ENCODE measurements at places on chromosomes 2 and 18.
A peak's percentile ranks its signal among the peaks of the same experiment; 100 is the strongest.

GRCh38 chr2:67612576-67613042, 215.5 kb downstream of the ETAA1 start:
- DNase-seq: no peak

- no peak for DNase-seq
Observed at GRCh38 chr2:148990968-148991367, 47.5 kb upstream of the LYPD6B start.

DNA sequence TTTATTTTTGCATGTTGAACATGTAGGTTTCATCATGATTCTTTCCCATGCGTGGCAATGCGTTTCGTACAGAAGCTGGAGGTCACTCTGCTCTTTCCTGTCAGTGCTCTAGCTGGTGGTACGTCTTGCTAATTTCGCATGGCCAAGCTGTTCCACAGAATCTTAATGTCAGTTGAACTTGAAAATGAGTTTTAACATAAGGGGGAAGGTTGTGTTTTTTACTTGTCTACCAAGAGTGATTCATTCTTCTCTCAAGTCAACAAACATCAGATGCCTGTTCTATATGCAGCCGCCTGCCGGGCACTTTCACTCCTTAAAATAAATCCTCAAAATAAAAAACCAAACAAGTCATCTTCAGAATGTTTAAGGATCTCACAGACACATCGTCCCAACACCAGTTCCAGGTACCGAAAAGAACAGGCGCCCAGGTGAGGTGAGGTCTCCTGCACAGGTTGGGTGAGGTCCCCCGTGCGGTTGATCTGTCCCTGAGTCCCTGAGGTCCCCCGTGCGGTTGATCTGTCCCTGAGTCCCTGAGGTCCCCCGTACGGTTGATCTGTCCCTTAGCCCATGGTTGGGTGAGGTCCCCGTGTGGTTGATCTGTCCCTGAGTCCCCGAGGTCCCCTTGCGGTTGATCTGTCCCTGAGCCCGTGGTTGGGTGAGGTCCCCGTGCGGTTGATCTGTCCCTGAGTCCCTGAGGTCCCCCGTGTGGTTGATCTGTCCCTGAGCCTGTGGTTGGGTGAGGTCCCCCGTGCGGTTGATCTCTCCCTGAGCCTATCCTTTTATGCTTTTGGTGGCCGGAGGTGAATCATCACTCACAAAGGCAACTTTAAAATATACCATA, 57.0 kb upstream of the KCNG2 start:
- no peak for DNase-seq

GRCh38 chr2:120278901-120279300, 26.2 kb downstream of the RALB start:
- no peak for DNase-seq

- no peak for DNase-seq
Observed at GRCh38 chr2:187382131-187382530, 65.9 kb downstream of the CALCRL start.

DNA sequence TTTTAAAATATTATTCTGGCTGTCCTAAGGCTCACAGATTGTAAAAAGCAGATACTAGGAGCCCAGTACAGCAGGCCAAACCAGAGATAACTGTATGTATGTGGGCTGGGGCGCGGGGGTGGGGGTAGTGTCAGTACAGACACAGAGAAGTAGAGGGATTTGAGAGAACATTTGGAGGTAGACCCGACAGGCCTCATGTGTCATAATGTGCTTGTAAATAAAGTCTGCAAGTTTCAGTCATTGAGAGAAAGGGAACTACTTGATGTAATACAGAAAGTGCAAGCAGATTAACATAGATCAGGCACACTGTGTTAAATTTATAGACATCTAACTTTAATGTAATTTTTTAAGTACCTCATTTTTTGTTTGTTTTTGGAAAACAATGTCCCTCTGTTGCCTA, 7.4 kb upstream of the POLI start:
- DNase-seq: no peak

DNA sequence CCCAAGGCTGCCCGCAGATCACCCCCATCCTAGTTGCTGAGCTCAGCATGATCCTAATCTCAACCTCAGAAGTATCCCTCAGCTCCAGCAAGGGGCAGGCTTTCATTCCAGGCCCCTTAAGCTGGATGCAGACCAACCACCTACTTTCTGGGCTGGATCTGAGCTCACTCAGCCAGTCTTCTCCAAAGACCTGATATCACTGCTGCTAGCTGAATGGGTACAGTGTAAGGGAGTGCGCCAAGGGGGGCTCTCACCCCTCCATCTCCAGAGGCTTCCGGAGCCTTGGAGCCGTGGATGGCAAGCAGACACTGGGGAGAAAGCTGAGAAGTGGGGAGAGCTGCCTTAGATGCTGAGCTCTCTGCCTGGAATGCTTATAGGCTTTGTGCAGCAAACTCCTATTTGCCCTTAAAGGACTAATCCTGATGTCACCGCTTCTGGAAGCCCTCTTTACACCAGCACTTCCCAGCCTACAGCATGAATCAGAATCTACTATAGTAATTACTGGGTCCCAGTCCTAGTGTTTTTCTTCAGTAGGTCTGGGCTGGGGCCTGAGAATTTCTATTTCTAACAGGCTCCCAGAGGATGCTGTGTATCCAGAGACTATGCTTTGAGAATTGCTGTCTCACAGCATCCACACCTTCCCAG, 31.0 kb downstream of the GYPC start:
- no peak for DNase-seq

DNA sequence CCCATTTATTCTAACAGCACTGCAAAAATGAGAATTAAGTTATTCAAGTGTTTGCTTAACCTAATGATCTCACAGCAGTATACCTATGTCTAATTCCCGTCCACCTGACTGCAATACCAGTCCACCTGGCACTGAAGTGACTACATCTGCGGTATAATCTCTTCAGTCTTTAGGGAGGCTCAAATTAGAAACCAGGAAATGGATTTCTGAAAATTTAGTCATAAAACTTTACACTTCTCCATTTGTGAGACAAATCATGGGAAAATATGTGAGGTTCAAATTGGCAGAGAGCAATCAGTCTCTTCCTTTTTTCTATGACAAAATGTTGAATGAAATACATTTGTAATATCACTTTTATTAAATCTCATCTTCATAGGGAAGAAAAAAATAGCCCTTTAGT, 33.0 kb downstream of the FTCDNL1 start:
- no peak for DNase-seq

DNA sequence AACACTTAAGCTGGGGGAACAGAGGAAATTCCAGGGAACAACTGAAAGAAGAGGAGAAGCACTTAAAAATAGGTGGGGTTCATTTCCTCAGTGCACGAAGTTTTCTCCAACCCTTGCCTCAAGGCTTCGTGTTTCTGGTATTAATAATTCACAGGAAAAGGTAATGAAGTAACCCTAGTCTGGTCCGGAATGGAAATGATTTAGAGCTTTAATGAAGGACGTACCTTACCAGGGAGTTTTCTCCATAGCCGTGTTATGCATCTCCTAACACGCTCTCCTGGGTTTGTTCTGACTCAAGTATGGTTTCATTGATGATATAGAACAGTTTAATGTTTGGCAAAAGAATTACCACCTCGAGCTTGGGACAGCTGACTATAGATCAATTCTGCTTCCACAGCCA, 214.2 kb downstream of the MTX2 start:
- no peak for DNase-seq

- no peak for DNase-seq
Observed at GRCh38 chr18:73777356-73778031, 370.1 kb downstream of the FBXO15 start.

DNA sequence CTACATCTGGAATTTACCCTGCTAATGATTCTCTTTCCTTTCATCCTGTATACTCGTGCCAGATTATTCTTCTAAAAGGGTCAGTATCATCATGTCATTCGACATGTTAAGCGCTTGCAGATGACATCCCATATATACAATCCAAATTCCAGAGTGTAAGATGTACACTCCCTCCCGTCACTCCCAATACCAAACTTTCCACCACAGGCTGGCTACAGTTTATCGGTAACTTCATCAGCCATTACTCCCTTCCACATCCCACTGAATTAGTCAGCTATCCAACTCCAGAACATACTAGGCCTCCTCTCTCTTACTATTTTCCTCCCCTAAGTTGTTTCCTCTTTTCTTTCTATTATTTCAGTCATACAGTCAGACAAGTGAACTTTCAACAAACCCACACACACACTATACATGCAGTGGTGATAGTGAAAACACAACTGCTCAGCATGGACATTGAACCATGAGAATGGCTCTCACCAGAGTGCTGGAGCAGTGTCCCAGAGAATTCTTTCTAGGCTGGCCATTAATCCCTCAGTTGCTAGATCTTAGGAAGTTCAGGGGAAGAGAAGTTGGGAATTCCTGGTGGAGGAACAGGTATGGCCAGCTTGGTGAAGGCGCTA, 10.6 kb upstream of the NMI start:
- no peak for DNase-seq

DNA sequence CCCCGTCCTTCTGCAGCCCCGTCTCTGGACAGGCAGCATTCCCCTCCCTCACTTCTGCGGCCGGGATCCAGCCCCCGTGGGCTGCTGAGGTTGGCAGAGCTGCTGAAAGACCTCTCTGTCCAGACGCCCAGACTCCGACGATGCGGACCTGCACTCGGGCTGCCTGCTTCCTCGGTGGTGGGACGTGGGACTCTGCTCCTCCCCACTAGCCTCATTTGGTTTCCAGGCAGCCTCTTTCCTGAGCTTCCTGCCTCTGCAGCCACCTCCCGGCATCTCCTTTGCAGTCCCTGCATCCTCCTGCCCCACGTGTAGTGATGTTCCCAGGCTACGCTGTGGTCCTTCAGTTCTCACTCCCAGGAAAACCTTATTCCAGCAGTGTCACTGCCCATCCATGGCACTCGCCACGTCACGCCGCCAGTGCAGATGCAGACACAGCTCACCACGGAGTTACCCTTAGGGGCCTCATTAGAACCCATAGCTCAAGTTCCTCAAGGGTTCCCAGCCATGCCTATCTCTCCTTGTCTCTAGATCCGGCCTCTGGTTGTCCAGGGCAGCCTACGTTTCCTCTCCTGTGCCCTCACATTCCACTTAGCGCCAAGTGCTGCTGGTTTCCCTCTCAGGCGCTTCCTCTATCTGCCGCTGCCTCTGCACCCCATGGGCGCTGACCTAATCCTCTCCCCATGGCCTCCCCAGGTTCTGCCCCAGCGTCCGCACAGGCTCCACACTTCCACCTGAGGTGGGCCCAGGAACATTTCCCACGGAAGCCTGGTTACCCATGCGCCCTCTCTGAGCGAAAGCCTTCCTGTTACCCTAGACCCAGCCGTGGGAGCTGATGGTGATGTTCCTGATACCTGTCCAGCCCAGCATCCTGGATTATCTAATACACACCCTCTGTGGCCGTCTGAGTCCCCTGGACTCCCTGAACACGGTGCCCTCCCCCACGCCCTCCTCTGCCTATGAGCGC, 318.3 kb upstream of the MYT1L start:
- no peak for DNase-seq

GRCh38 chr2:22634167-22634566, 750.8 kb upstream of the KLHL29 start:
- no peak for DNase-seq

GRCh38 chr2:21256006-21256405, 132.2 kb downstream of the TDRD15 start:
- no peak for DNase-seq

- DNase-seq: no peak
Observed at GRCh38 chr2:46538393-46538792, 59.0 kb downstream of the TMEM247 start.

- no peak for DNase-seq
Observed at GRCh38 chr2:101264360-101264939, 11.8 kb downstream of the CNOT11 start.

- DNase-seq: peak; percentile 40
Observed at GRCh38 chr2:70552501-70553333, 909 bp downstream of the TGFA start.

GRCh38 chr18:68728081-68728700, 13.3 kb upstream of the TMX3 start:
- no peak for DNase-seq

DNA sequence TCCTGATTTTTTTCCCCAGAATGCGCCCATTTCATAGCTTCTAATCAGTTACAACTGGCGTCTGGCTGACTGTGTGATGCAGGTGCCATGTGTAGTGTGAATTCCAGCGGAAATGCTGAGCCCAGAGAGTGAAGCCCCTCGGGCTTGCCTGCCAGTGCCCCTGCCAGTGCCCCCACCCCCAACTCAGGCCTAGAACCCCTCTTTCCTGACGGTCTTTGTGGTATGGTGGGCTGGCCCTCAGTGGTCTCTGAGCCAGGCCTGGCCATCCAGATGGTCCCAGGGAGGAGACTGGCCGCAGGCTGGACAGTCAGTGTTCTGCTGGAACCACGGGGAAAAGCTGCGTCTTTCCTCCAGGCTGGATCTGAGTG, 3.1 kb downstream of the RAMP1 start:
- no peak for DNase-seq

- DNase-seq: no peak
Observed at GRCh38 chr2:71693286-71694270, 240.2 kb downstream of the DYSF start.

DNA sequence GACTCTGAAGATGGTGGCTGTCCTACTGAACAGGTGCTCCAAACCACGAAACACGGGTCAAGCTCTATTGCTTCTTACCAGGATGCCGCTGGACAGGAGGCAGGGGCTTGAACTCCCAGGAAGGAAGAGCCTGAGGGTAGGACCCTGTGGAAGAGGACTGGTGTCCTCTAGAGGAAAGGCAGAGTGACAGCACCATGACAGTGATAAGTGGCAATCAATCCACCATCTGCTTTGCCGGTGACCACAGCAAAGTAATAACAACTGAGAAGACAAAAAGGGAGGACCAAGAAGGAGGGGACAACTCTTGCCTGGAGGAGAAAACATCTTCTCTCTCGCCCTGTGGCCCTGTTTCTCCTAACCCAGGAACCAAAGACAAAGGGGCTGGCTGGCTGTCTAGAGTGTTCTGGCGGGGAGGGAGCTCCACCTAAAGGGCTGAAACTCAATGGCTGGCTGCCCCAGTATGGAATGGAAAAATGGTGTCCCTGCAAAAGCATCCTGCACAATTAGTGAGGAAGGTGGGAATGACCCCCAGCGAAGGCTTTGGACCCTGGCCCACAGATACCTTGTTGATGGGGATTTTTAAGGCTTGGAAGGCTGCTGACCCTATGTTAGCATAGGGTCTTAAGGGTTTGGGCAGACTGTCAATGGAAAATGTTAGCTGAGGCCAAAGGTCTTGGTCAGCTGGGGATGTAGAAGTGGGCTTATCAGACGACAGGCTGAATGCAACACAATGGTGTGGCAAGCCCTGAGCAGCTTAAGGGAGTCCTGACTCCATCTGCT, 35.4 kb downstream of the PROC start:
- no peak for DNase-seq

GRCh38 chr18:78323453-78324197, 656.0 kb upstream of the SALL3 start:
- DNase-seq: no peak

All from activated naive CD8-positive, alpha-beta T cell treated with anti-CD3 and anti-CD28 coated beads, Interleukin-2, amount 10 ng/mL, durations not matched to agents 7 days and 5 days (primary cell).